Stimulated activated naive B cell treated with anti-CD40 and anti-IgM and Interleukin-4, amounts not matched to agents 10 μg/mL and 1 μg/mL and 100 μg/mL, for 72 hours (primary cell): ENCODE measurements at places on chromosomes 16 and 17.

DNA sequence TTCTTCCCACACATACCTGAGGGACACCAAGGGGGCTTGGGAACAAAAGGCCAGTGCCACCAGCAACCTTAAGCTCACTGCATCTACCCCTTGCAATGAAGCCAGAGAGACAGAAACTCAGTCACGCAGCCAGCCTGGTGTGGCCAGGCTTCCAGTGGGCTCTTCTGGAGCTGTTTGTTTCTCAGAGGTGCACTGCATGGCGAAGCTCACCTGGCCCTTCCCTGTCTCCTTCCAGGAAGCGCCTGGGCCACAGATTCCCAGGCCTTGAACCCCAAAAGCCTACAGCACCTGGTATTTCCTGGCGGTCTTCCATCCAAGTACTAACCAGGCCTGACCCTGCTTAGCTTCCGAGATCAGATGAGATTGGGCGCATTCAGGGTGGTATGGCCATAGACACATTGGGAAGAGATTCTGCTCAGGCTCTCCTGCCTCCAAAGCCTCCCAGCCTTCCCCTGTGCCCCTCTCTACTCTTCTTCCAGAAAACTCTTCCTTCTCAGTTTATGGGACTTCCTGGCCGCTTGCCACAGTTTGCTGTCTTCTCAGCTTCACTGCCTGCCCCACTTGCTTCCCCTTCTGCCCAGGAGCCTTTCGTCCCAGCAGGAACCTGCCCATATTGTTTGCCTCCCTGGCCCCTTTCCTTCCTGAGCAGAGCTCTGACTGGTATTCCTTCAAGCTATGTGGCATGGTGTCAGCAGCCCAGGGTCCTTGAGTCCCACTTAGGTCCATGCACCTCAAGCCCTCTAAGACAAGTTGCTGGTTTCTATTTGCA, 1.6 kb downstream of the CISD3 start:
- DNase-seq, result no peak

- DNase-seq, result no peak
These were observed 22.3 kb downstream of the ARHGAP23 start for GRCh38 chr17:38450557-38451029.

GRCh38 chr16:77112746-77113145, 78.2 kb upstream of the MON1B start:
- DNase-seq, result no peak

GRCh38 chr17:1590029-1590746, 27.6 kb upstream of the PITPNA start:
- DNase-seq, result no peak

GRCh38 chr17:82595893-82596292, 52.4 kb downstream of the WDR45B start:
- no peak for DNase-seq

DNA sequence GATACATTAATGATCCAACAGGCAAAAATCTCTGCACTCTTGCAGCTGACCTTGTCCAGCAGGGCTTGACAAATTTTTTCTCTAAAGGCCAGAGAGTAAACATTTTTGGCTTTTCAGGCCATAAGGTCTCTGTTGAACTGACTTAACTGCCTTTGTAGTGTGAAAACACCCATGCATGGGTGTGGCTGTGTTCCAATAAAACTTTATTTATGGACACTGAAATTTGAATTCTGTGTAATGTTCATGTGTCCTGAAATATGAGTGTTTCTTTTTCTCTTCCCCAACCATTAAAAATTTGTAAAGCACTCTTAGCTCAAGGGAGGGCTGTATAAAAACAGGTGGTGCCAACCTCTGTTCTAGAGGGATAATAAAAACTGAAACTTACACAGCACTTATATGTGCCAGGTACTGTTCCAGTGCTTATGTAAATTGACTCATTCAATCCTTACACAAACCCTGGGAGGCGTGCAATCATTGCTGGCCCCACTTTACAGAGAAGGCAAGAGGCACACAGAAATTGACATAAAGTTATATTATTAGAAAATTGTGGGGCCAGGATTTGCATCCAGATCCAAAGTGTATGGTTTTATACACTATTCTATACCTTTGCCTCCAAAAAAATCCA, 18.8 kb upstream of the ZNF423 start:
- no peak for DNase-seq

DNA sequence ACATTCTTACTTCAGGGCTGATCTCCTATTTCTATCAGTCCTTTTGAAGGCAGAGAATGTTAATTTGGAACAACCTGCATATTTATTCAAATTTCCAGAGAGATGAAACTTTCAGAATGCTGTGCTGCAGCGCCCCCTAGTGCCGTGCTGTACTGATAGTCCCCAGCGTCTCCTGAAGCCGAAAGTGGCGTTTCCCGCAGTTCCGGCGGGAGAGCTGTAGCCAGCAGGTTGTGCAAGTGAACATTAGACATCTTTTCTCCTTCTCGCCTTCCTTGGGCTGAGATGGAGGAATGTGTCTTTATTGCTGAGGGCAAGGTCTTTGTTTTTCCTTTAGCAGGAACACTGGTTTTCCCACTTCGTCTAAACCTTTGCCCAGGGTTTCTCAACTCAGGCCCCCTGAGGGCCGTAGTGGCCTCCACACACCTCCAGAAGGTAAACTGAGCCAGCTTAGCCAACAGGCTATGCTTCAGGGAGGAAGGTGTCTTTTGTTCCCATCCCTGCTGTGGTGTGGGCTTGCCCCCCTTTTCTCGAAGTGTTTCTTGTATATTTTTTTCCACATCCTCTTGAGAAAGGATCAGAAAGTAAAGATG, 26.4 kb downstream of the USP10 start:
- peak; percentile 55 for DNase-seq

GRCh38 chr16:57537581-57538234, 1.3 kb upstream of the CCDC102A start:
- peak; percentile 60 for DNase-seq

DNA sequence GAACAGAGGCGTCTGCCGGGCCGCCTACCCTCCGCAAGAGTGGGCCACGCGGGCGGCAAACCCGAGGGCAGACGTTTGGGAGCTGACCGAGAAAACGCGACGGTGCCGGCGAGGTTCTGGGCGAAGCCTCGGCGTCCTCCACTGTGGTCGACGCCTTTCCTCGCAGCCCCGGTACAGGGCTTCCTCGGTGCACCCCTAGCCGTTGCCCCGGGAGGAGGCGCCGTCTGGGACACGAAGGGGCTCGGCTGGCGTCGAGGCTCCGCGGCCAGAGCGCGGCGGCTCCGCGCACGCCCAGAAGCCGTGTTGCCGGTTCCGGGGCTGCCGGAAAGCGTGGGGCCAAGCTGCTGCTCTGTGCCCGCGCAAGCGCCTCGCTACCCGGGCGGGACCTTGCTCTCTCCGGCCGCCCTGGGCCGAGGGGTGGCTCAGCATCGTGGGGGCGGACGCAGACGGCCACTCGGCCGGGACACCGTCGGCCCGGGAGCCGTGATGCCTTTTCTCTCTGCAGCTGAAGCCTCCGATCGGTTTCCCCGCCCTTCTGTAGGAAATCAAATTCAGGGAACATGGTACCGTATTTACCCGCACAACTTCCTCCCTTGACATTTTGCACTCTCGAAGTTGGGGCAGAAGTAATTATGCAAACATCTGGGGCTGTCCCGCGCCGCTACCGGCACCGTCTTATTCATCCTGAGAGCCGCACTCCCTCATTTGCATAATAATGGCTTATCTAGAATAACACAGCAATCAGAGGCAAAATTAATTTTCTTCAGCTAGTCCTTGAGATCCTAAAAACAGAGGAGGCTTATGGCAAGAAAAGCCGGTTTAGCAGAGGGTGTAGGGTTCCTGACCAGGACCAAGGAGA, 7.3 kb upstream of the CBX8 start:
- peak; percentile 77 for DNase-seq

GRCh38 chr16:77555126-77555525, 120.3 kb upstream of the ADAMTS18 start:
- DNase-seq, result no peak

DNA sequence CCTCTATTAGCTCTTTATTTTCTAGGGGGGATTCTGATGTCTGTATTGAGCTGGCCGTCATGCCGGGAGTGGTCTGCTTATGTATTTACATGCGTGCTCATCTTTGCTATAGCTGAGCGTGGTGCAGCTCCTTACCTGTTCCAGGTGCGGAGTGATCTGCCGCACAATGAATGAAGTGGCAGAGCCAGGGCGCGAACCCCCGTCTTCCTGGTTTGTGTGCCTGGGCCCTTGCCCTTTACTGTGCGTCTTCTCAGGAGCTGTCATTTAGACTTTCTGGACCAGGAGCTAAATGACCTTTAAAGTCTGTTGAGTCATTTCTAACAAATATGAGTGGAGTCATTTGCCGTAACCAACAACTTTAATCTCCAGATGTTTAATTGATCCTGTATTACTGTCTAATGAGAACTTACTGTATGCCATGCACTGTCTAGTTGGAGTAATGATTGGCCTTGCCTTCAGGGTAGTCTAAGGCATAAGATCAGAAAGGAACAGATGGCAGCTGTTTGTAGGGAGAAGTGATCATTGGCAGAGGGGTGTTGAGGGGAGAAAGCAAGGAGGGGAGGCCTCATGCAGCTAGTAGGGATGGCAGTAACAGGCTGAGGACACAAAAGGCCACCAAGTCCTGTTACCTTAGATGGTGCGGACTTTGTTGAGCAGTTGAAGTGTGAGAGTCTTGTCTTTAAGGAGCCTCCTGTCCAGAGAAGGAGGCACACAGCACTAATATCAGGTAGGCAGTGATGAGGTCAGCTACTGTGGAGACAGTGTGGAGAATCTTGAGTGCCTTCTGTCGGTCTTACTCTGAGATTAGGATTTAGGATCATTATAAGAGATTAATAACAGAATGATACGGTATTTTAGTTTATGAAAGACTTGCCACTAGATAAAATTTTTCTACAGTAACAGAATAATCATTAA, 53.9 kb downstream of the USP10 start:
- no peak for DNase-seq

DNA sequence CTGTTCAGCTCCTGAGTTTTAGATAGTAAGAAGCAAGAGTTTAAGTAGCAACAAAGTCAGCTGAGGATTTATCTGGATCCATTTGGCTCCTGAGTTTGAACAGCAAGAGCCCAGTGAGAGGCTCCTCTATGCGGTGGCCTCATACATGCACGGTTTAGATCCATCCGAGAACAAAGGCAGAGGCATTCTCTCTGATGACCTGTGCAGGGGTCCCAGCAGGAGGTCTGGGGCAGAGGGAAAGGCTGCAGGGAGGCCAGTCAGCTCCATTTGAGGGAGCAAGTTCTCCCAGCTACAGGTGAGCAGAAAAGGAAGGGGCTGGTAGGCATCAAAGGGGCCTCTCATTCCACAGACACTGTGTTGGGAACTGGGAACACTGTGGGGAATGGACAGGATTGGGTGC, 16.5 kb downstream of the PITPNM3 start:
- no peak for DNase-seq
